Mucosa of descending colon (tissue), 3 donors: ENCODE measurements at places on chromosomes 1 and 21. TPM values are rescaled to one million over a fixed set of nuclear protein-coding genes. Genes with fewer than 3 reads are reported as not detected.

- DNase-seq: no peak
These were observed 322.7 kb upstream of the DUSP10 start for GRCh38 chr1:222064388-222065211.

- peak; percentile 53 for DNase-seq
These were observed 4.6 kb downstream of the MIB2 start for GRCh38 chr1:1619917-1620361.

Gene LENEP
- total RNA-seq: 0.60 TPM

Gene TMPRSS2
- total RNA-seq: 624 TPM
